ENCODE measurements at places on chromosomes 6 and 20.

DNA sequence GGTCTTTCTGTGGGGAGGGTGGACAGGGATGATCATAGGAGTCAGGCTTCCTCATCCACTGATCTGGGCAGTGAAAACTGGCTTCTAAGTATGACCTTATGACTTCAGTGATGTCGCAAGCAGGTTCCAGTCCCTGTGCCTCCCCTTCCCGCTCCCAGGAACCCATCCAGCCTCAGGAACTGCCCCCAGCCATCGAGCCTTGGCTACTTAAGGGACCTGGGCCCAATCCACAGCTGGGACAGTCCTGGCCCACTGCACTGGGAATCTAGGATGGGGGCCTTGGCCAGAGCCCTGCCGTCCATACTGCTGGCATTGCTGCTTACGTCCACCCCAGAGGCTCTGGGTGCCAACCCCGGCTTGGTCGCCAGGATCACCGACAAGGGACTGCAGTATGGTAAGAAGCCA, at the start of gene LBP:
Gene LBP, plus strand, starts transcription at position 236 of the 405 bp plus-strand sequence. Its CDS starts 35 bp downstream, at position 271.
- no peak for DNase-seq

DNA sequence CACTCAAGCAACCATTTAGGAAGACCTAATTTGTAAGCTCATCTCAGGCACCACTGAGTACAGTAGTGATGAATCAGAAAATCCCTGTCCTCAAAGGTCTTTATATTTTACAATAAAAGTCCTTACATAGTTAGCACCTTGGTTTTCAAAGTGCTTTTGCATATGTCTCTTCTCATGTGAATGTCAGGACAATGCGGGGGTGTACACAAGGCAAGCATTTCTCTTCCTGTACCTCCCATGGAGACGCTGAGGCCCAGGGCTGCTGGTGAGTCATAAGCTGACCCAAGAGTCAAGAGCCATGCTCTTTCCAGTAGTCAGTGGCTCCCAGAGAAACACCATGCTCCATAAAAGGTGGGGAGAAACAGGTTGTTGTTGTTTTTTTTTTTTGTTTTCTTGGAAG, 174.0 kb downstream of the GJA10 start:
- no peak for DNase-seq

DNA sequence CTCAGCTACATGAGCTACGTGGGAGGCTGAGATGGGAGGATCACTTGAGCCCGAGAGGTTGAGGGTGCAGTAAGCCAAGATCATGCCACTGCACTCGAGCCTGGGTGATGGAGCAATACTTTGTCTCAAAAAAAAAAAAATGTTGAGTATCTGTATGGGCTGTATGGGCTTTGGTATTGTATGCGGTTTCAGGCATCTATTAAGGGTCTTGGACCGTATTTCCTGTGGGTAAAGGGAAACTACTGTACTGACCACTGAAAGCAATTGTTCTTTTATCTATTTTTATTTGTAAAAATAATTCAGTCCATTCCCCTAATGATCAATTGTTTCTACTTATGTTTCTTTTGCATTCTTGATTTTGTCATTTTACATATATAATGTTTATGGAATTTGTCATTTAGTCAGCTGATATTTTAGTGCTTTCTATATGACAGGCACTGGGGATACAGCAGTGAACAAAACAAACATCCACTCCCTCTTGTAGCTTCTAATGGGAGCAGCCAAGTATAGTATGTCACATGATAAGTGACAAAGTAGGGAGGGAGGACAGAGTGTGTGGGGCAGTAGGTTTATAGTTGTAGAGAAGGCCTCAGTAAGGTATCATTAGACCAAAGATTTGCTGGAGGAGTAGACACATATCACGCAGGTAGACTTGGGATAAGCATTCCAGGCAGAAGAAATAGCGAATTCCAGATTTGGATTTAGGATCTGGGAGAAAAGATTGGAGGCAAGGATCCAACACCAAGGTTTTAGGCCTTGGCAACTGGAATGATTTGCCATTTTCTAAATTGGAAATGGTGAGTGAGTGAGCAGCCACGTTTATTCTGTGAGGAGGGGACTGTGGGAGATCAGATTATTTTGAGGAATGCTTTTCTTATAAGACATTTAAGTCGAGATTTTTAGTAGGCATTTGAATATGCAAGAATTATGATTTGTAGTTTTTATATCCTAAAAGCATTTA, 6.0 kb downstream of the PCMT1 start:
- DNase-seq, result no peak

DNA sequence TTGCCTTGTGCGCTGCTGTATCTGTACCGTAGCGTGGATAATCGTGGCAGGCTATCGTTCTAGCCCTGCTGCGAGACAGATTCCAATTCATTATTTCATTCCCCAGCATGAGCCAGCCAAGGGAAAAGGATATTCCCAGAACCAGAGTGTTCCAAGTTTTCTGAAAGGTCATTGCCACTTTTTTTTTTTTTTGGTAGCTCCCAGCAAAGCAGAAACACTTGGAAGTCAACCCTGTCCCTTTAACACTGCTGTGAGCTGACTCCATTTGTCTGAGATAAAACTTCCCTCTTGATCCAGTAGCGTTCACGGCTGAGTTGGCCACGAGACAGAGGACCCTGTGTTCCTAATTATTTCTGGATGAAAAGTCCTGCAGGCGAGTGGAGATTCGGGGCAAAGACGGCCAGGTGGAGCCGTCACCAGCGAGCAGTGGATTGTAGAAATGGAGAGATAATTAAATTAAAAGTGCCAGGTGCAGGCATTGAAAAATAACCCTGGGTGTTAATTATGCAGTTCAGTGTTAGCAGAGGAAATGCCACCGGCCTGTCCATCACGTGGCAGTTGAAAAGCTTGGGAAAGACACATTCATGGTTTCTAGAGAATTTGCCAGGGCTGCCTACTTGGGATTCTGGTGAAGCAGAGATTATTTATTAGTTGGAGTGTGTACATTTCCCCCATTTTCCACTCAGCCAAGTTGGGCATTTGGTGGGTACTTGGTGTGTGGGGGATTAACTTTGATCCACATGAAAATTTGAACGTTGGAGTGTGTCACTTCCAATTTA, 164.2 kb downstream of the SLC24A3 start:
- no peak for DNase-seq

- no peak for DNase-seq
Measured at GRCh38 chr20:53736757-53737395, 143.2 kb upstream of the ZNF217 start.

- DNase-seq, result no peak
Measured at GRCh38 chr6:140879946-140880345, 1252.8 kb upstream of the GJE1 start.

GRCh38 chr20:61048302-61048701, 203.8 kb upstream of the CDH4 start:
- DNase-seq, result no peak

GRCh38 chr6:21742238-21742660, 148.7 kb downstream of the SOX4 start:
- DNase-seq, result no peak

DNA sequence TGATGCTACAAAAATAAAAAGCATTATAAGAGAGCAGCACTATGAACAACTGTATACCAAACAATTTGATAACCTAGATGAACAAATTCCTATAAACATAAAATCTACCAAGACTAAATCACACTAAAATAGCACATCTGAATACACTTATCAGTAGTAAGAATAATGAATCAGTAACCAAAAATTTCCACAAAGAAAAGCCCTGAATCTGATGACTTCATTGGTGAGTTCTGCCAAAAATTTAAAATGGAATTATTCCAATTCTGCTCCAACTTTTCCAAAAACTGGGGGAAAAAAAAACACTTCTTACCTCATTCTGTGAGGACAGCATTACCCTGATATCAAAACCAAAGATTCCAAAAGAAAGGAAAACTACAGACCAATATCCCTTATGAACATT, 206.2 kb downstream of the WDR27 start:
- DNase-seq, result no peak

- DNase-seq, result no peak
Measured at GRCh38 chr20:59825944-59826759, 107.3 kb downstream of the SYCP2 start.

DNA sequence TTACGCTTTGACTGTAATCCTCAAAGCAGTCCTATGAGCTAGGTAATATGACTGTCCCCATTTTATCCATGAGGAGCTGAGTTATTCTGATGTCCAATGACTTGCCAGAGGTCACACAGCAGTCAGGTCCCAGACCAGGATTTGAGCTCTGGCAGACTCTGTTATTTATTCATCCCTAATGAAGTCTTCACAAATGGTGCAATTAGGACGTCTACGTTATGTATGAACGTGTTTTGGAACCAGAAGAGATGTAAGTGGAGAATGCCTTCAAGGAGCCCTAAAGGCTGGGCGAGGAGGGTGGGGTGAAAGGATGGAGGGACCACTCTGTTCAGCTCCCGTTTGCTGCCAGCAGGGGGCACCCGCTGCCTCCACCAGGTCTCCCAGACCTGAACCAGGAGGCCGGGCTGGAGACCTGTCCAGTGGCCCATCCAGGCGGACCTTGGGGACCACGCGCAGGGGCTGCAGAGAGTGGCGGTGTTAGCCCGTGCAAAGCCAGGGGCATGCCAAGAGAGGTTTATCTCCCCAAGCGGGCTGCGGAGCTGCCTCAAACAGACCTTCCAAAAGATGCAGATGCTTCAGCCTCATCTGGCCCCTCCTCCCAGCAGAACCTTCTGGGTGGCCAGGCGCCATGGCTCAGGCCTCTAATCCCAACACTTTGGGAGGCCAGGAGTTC, 15.2 kb upstream of the ZNF335 start:
- no peak for DNase-seq

DNA sequence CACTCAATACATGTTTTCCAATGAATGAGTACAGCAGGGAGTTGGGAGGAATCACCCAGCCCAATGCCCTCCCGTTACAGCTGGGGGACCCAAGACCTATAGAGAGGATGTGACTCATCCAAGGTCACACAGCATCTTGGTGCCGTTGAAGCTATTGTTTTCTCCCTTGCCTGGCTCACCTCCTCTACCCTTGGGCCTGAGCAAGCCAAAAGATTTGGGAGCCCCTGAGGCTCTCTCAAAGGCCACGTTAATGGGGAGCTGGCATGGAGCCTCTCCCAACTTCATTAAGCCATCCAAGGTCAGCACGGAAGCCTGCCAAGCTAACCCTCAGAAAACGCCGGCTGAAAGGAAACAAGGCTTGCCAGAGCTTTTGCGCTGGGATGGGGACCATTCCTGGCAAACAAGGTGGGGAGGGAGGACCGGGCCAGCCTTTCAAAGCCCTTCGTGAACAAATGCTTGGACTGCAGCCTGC, 30.4 kb downstream of the KCNB1 start:
- DNase-seq, result no peak

DNA sequence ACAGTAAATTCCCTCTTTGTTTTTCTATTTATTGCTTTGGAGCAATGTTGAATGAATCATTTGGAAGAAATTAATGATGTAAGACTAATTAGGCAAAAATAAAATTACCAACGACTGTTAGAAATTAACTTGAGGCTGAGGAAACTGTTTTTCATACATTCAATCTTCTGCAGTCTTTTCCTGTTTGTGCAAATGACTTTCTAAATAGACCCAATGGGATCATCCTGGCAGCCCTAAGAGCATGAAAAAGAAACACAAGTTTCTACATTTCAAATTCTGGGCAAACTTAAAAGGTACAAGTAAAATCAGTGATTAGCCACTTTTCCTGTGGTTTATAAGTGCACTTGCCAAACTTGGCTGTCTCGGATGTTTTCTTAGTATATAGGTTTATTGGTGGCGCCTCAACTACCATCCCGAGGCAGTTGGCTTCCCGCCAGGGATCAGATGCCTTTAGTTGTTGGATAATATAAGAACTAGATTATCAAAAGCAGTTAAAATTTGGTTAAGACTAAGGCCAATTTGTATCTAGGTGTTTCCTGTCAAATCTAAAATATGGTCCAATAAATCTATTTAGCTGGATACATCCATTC, 181.2 kb downstream of the ISM1 start:
- no peak for DNase-seq

- DNase-seq, result no peak
Measured at GRCh38 chr20:24452498-24453127, 16.8 kb upstream of the SYNDIG1 start.

DNA sequence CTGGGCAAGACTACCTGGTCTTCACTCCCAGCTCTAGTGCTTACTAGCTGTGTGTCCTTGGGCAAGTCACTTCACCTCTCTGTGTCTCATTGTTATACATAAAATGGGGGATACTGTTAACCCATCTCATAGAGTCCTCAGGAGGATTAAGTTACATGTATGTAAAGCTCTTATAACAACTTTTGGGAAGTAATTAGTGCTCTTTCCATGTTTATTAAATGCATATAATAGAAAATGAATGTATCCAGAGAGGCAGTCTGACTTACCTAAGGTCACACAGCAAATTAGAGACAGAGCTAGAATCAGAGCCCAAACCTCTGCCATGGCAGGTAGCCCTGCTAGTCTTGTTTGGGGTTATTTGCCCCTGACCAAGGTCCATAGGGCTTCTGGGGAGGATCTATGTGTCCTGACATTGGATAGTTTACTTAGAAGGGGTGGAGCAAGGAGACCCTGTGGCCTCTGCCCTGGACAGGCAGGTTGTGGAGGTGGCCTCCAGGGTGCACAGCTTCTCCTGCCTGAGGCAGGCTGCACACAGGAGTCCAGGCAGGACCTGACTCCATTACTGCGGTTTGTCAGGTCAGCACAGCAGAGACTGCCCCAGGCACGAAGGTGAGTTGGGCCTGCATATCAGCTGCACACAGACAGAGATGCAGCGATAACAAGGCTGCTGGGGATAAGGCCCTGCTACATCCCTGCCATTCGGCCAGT, 8.4 kb upstream of the MAPK13 start:
- no peak for DNase-seq

GRCh38 chr6:41984623-41985022, 43.0 kb upstream of the CCND3 start:
- DNase-seq, result no peak

- DNase-seq, result no peak
Measured at GRCh38 chr6:74073999-74074398, 378.0 kb downstream of the CD109 start.

DNA sequence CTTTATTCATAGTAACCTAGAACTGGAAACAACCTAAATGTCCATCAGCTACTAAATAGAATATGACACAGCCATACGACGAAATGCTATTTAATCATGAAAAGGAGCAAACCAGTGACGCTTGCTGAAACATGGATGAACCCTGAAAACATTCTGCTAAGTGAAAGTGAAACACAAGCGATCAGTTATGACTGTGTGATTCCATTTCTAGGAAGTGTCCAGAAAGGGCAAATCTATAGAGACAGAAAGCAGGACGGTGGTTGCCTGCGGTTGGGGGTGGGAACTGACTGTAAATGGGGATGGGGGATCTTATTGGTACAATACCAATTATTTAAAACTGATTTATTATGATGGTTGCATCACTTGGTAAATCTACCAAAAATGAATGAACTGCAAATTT, 126.8 kb downstream of the IPCEF1 start:
- no peak for DNase-seq
